NK-92 treated with Interleukin-12 subunit alpha and Interleukin-12 subunit beta, amount 100 ng/mL, for 24 hours (cell line): ENCODE measurements at places on chromosomes 7 and 10.

GRCh38 chr7:28408105-28408959 lies 4.0 kb upstream of the CREB5 start:
- DNase-seq: no peak

GRCh38 chr10:1100691-1101368 lies 44.6 kb downstream of the WDR37 start:
- DNase-seq: no peak

GRCh38 chr10:69414036-69415018 lies 2.4 kb downstream of the TACR2 start:
- no peak for DNase-seq

DNA sequence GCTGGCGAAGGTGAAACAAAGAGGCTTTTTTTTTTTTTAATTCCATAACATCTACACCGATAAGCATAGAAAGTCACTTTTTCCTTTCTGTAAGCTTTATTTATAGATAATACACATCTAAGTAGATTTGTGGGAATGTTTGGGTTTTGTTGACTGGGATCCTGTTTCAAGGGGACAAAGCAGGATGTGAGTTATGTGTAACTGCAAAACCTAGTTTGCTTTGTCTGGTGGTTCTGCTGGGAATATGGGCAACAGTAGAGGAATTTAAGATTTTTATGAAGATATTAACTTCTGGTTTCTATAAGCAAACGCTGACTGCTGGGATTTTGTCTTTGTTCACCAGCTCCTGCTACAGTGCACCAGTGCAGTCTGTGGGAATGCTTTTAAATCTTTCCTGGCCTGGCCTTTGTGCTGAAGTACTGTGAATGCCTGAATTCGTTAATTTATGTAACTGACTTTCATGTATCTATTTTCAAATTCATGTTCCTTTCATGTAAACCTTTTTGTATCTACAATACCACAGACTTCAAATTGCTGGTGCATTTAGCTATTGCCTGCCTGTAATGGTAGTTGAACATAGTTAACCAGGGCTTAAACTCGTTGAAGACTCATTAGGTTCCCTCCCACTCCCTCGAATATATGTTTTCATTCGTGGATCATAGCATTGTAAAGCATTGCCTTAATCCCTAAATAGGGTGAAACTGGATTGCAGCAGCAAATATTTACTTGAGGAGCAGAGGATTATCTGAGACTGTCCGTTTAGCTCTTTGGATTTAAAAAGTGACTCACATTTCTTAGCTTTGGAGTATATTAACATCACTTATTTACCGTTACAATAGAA lies 1.5 kb downstream of the KLHL7 start:
- no peak for DNase-seq

GRCh38 chr7:20449176-20449575 lies 118.5 kb downstream of the ITGB8 start:
- DNase-seq: no peak

GRCh38 chr10:8910314-8910713 lies 855.8 kb downstream of the GATA3 start:
- no peak for DNase-seq

GRCh38 chr7:33500703-33501701 lies 371.6 kb downstream of the BBS9 start:
- DNase-seq: no peak

- DNase-seq: peak; percentile 24
Measured at GRCh38 chr10:3192856-3193635, 20.5 kb upstream of the PITRM1 start.

DNA sequence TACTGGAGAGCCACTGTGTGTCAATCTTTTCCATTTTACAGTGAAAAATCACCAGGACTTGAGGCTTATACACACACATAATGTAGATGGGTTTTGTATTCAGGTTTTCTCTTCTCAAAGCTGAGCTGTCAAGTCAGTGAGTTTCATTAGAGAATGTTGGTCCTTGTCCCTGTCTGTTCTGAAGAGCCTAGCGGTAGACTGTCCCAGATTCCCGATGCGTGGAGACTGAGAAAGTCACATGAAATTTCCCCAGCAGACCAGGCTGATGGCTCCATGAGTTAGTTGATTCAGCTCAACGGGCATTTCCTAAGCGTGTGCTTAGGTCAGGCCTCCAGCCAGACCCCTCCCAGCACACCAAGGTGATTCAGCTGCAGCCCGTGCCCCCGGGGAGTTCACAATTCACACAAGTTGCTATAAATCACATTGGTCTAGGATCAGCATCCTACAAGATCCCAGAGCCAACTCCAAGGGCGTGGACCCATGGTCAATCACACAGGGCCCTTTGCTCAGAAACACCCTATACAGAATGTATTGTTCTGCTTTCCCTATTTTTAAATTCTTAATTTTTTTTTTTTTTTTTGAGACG lies 17.2 kb downstream of the CHST15 start:
- no peak for DNase-seq

- DNase-seq: no peak
Measured at GRCh38 chr10:127983344-127984100, 76.6 kb downstream of the PTPRE start.

DNA sequence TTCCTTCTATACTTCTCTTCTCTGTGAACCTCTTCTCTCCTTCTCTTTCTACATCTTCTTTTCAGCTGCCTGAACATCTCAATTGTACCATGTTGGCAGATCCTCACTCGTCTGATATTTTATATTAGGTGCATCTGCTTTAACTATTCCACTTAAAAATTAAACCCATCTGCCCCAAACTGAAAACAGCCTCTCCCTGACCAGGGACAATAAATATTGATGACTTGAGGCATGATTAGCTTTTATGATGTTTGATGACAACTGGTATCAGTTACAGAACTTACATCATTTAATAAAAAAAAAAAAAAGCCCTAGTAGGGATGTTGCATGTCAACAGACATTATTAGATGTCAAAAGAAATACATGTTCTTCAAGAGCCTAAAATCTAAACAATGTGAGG lies 79.8 kb upstream of the HABP2 start:
- DNase-seq: no peak

DNA sequence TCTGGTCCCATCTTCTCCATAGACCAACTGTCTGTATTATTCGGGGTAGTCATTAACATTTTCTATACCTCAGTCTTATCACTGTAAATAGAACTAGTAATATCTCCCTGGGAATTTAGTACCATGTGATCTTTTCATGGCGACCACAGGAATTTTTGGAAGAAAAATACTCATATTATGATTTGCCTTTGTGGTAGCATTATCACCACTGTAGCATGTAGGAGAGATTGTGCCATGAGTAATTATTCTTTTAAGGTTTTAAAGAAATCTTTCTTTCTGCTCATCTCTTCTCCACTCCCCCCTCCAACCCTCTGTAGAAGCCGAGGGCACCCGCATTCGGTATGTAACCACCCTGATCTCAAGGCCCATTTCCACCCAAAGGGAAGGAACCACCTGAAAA lies 25.0 kb downstream of the ZNF365 start:
- DNase-seq: no peak

- no peak for DNase-seq
Measured at GRCh38 chr10:60998932-60999331, 54.9 kb upstream of the RHOBTB1 start.

DNA sequence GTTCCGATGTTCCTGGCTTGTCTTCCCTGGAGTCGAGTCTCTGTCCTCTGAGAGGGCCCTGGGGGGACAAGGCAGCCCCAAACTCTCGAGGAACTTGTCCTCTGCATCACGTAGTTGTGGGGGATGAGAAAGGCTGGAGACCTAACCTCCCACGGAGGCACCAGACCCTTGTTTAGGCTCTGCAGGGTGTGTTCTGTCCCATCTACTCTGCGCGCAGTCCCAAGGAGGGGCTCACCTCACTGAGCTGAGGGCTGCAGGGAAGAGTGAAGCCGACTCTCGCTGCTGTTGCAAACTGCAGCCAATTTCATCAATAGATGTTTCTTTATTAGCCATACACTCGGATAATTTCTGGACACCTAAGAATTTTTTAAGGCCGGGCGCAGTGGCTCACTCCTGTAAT lies 186.7 kb upstream of the ADARB2 start:
- DNase-seq: no peak

DNA sequence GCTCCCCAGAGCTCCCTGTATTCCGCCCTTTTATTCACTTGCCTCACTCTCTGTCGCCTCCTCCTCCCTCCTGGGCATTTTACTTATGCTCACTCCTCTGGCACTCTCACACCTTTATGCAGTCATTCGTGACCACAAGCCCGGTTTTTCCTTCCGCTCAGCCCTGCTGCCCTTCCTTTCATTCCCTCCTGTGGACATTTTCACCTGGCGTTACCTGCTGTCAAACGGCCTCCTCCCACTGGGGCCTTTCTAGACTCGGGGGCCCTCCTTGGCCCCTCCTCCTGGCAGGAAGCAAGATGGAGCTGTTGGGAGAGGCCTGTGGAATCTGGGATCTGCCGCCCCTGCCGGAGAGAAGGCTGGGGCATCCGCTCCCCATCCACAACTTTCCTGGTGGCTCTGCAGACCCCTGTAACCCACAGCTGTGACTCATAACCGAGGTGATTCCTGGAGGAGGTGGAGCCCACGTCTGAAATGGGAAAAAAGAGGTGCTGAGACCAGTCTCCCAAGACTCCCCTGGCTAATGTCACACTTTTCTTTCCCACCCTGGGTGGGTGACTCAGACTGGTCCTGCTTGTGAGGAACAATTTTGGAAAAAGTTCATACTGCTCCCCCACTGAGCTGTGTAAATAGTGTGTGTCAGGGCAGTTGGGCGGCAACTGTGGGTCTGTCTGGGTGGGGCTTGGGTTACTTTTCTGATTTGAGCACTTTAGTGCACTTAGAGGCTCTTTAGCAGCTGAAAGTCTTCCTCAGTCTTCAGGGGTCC lies 1.2 kb downstream of the VCL start:
- no peak for DNase-seq

- no peak for DNase-seq
Measured at GRCh38 chr7:50281680-50282445, 22.7 kb upstream of the IKZF1 start.

- no peak for DNase-seq
Measured at GRCh38 chr7:46671108-46671769, 750.2 kb upstream of the IGFBP3 start.

DNA sequence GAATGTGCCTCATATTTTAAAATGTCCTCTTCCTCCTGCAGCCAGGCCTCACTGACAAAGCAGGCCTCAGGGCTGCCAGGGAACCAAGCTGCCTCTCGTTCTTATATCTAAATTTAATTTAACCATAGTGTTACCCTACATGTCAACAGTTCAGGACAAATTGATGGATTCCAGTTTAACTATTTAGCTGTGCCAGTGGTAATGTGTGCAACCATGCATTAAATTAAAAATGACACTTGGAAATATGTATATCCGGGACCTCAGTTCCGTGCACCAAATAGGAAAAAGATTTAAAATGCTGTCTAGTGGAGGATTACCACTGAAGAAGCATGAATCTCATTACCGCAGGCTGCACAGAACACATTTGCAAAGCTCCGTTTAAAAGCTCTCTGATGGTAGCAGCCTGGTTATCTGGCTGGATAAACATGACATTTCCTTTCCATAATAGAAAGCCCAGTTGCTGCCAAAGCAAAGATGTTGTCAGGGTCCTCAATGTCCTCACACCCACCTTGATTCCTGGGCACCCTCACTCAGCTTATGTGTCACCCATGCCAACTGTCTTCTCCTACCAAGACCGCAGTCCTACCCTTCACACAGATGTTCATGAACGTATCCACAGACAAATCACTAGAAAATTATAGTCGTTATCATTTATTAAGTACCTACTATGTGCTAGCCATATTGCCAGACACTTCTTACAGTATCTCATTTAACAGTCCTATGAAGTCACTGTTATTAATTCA lies 73.3 kb upstream of the FRMD4A start:
- no peak for DNase-seq

- DNase-seq: no peak
Measured at GRCh38 chr10:91033324-91033950, 112.5 kb upstream of the ANKRD1 start.

DNA sequence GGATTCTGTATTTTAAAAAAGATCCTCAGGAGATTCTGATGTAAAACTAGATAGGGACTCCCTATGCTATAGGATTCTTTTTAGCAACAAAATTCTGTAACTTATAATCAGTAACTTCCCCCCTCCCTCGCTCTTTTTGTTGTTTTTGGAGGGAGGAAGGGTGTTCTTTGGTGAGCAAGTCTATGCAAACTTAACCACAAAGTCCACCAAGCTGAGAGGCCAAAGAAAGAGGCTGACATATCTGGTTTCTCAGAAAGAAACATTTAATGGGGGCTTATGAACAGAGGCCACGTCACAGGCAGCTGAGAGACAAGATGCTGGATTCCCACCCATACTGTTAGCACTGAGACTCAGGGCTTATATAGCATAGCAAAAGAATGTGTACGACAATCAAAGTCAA lies 14.3 kb upstream of the ABCB5 start:
- no peak for DNase-seq

GRCh38 chr7:26368542-26368941 lies 76.9 kb downstream of the SNX10 start:
- DNase-seq: no peak

DNA sequence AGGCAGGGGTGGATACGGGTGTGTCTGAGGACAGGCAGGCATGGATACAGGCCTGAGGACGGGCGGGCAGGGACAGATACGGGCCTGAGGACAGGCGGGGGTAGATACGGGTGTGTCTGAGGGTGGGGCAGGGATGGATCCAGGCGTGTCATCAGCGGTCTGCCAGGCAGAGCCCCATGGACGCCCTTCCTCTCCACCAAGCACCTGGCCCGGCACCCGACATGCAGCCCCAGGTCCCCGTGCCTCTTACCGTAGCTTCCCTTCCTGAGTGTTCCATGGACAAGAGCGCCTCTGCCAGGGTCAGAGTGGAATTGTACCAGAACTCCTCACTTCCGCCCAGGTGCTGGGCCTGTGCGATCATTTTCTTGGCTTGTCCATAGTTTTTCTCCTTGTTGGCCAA lies 74.6 kb upstream of the NKX6-2 start:
- no peak for DNase-seq

DNA sequence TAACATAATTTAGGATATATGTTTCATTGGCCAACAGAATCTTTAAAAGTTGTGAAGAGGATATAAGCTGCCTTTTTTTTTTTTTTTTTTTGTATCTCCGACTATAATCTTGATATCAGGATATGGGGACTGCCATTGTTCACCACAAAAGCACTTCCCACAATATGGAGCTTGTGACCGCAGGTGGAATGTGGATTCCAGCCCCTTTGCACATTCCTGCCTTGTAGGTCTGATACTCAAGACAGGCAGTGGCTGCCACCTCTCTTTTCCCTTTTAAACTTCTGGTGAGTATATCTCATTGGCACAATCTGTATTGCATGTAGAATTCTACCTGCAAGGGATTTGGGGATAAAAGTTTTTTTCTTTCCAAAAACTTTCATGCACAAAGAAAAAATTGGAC lies 272.7 kb upstream of the VWC2 start:
- no peak for DNase-seq

DNA sequence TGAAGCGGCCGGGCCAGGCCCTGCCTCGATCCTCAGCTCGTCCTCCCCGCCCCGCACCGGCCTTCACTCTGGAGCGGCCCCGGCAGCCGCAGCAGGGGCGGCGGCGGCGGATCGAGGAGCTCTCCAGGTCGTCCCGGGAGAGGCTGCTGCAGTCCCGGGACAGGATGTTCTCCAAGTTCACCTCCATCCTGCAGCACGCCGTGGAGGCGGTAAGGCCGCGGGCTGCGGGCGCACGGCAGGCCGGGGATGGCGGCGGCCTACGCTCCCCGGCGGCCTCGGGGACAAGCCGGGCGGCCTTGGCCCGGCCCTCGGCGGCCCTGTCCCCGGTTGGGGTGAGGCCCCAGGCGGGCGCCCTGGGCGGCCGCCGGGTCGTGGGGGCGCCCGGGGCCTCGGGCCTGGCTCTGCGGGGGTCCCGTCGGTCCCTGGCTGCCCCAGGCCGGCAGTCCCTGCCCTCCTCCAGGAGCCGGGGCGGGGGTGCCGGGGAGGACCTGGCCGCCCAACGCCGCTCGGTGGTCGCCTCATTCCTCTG lies 399 bp downstream of the FHIP2A start:
- peak; percentile 55 for DNase-seq
